ENCODE measurements at places on chromosomes 2 and 18. TPM values are rescaled to one million over a fixed set of nuclear protein-coding genes. Genes with fewer than 3 reads are reported as not detected.

The RAPH1 gene
- 14.5 TPM for total RNA-seq

The SCYGR5 gene
- not detected for total RNA-seq

The ANKRD62 gene
- total RNA-seq: not detected

The STARD6 gene
- total RNA-seq: not detected

The ABCB11 gene
- total RNA-seq: 0.05 TPM

The ADD2 gene
- 3.0 TPM for total RNA-seq
